ENCODE measurements at places on chromosomes 16 and 17. TPM values are rescaled to one million over a fixed set of nuclear protein-coding genes. Genes with fewer than 3 reads are reported as not detected.

The LIMD2 gene
- total RNA-seq, result 6.1 TPM

The CCDC200 gene
- total RNA-seq, result not detected

The PRR11 gene
- 1.2 TPM for total RNA-seq

The UMOD gene
- not detected for total RNA-seq

The MAP1LC3B gene
- total RNA-seq, result 58.0 TPM

The FBXO39 gene
- total RNA-seq, result not detected

The DDX52 gene
- 15.8 TPM for total RNA-seq

The ABCA8 gene
- 38.6 TPM for total RNA-seq

The NHLRC4 gene
- 1.9 TPM for total RNA-seq

The KRT40 gene
- not detected for total RNA-seq

The GPR142 gene
- total RNA-seq, result not detected

The CSH2 gene
- total RNA-seq, result not detected

The BTBD17 gene
- total RNA-seq, result not detected

Measured in breast epithelium (tissue), 4 donors.